ENCODE measurements at places on chromosomes 3 and 15. TPM values are rescaled to one million over a fixed set of nuclear protein-coding genes. Genes with fewer than 3 reads are reported as not detected.
A peak's percentile ranks its signal among the peaks of the same experiment; 100 is the strongest.

GRCh38 chr3:8524249-8524648, 22.6 kb downstream of the LMCD1 start:
- DNase-seq, result peak; percentile 24

DNA sequence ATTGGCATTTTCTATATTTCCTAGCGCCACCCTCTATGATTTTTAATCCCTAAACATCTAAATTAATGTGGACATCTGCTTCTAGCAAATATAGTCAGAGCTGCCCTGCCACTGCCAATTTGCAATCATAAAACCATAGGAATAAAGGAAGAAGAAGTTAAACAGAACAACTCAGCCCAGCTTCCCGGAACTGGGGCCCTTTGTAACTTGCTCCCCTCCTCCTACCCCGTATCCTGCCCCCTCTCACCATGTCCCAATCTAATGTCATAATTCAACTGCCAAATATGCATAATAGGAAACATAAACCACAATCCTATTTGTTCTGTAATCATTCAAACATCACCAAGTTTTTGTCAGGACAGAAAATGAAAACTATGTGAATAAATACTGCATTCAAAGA, 74.4 kb upstream of the ACP3 start:
- DNase-seq, result peak; percentile 53

DNA sequence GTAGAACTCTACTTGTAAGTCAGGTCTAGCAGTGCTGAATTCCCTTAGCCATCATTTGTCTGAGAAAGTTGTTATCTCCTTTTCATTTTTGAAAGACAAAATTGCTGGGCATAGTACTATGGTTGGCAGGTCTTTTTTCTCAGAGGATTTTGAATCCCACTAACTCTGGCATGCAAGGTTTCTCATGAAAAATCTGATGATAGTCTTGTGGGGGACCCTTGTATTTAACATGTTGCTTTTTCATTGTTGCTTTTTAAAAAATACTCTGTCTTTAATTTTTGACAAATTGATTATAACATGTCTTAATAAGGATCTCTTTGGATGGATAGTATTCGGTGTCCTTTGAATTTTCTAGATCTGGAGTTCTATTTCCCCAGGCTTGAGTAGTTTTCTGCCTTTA, 120.9 kb downstream of the NR2E3 start:
- DNase-seq, result no peak

GRCh38 chr15:77034695-77035489, 36.0 kb downstream of the TSPAN3 start:
- DNase-seq, result no peak

DNA sequence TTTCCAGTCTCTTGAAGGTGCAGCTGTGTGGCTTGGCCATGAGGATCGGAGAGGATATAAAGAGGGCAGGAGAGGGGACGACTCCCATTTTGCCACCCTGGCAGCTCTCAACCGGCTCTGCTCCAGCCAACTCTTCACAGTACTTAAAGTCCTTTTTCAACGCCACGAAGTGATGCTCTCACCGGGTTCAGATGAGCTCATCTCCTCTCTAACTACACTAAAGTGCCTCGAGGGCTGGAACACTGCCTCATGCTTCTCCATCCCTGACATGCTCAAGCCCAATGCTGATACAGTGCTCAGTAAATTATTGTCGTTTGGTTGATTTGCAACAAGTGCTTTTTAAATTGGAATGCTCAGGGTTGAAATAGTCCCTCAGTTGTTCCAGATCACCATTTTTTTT, 97.8 kb downstream of the GTPBP8 start:
- no peak for DNase-seq

DNA sequence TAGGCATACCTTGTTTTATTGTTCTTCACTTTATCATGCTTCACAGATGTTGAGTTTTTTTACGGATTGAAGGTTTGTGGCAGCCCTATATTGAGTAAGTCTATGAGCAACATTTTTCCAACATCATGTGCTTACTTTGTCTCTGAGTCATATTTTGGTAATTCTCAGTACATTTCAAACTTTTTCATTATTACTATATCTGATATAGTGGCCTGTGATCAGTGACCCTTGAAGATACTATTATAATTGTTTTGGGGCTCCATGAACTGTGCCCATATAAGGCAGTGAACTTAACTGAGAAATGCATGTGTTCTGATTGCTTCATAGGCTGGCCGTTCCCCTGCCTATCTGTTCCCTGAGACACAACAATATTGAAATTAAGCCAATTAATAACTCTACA, 42.8 kb upstream of the NSMCE3 start:
- no peak for DNase-seq

DNA sequence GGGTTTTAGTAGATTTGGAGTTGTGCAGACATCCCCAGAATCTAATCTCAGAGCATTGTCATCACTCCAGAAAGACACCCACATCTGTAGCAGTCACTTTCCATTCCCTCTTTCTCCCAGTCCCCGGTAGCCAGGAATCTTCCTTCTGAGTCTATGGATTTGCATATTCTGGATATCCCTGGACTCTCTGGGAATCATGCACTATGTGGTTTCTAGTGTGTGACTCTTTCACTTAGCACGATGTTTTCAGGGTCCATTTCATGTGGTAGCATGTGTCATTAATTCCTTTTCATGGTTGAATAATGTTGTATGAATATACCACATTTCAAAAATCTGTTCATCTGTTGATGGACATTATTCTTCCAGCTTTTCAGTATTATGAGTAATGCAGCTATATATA, 29.3 kb downstream of the FBLN2 start:
- no peak for DNase-seq

The TUSC2 gene
- 31.9 TPM for total RNA-seq

The CRYGS gene
- total RNA-seq, result 1.0 TPM

The ELL3 gene
- total RNA-seq, result 4.7 TPM

The RPL32 gene
- total RNA-seq, result 1,881 TPM
